ENCODE measurements at places on chromosomes 12 and 14.

GRCh38 chr12:10021342-10021741 is 9.1 kb upstream of the CLEC9A start:
- no peak for DNase-seq

- DNase-seq: peak; percentile 36
Measured at GRCh38 chr12:3342051-3342450, 149.0 kb upstream of the PRMT8 start.

- peak; percentile 11 for DNase-seq
Measured at GRCh38 chr14:84085493-84085892, 1444.5 kb upstream of the FLRT2 start.

- DNase-seq: no peak
Measured at GRCh38 chr14:71591231-71591630, 341.0 kb upstream of the RGS6 start.

GRCh38 chr14:20675669-20676068 is 8.7 kb upstream of the RNASE4 start:
- no peak for DNase-seq

- DNase-seq: peak; percentile 41
Measured at GRCh38 chr12:88063375-88063774, 34.2 kb upstream of the C12orf50 start.

GRCh38 chr14:24172261-24172860 is 481 bp downstream of the REC8 start:
- DNase-seq: peak; percentile 17

DNA sequence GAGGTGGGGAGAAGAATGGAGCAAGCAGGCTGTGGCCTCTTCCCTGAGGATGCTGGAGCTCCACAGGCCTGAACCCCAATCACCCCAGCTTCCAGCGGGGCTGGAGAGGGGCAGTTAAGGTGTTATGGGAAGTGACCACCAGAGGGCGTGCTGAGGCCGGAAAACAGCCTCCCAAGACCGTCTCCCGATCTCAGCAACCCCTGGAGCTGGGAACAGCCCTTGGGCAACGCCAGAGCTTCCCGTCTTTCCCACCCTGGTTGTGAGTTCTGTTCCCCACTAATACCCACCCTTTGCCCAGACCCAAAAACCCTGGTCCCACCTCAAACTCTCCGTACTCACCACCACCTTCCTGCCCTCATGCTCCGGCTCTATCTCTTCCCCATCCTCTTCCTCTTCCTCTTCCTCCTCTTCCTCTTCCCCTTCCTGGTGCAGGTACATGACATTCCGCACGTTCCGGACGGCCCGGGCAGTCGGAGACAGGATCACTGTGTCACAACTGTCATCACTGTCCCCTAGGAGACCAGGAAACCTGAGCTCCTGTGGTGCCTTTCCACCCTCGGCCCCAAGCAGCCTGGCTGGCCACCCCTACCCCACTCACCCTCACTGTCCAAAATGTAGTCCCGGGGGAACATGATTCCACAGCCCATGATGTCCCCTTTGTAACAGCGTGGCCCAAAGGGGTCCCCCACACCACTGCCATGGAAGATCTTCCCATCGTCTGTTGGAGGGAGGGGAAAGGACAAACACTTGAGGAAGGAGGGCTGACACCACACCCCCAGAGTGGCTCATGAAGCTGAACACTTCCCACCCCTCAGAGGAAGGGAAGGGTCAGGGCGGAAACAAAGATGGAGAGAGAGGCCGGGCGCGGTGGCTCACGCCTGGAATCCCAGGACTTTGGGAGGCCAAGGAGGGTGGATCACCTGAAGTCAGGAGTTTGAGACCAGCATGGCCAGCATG is 12.9 kb downstream of the SPRYD3 start:
- DNase-seq: peak; percentile 70

- DNase-seq: no peak
Measured at GRCh38 chr12:113461666-113462065, 10.0 kb downstream of the LHX5 start.

GRCh38 chr12:10130042-10130441 is at the start of gene CLEC7A:
CLEC7A (minus strand) TSS chr12:10130199; CDS start chr12:10130082, 117 bp downstream.
- no peak for DNase-seq

DNA sequence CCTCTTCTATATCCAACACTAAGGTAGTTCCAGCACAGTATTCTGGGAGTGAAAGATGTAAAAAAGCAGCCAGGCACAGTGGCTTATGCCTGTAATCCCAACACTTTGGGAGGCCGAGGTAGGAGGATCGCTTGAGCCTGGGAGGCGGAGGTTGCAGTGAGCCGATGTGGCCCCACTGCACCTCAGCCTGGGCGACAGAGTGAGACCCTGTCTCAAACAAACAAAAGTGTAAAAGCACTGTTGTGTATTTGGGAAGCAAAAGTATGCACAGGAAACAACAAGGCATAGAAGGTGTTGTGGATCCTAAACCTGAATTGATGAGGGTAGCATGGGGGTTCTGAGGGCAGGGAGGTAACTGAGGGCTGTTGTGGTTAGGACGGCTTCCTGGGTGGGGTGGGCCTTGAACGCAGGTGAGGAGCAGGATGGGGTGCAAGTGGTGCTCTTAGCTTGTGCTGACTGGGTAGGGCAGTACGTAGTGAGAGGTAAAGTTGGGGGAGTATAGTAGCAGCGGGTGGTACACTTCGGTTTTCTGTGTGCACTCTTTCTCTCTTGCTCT is 64.2 kb downstream of the RASSF3 start:
- DNase-seq: no peak

DNA sequence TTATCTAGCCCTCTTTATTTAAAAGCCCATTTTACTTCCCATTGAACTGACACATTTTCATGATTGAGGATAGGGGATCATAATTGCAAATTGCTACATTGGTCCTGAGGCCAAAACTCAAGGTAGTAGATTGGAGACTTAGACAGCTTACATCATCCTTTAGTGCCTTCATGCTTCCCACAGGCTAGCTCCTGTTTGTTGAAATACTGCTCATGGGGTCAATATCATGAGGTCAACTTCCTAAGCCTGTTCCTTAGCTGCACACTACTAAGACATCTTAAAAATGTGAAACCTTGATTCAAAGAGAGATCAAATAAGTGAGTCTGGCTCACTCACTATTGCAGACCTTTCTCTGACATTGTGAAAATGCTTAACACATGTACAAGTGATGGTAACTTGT is 113.0 kb downstream of the TBC1D30 start:
- no peak for DNase-seq

GRCh38 chr12:96368233-96368632 is 32.0 kb downstream of the CDK17 start:
- no peak for DNase-seq

- no peak for DNase-seq
Measured at GRCh38 chr12:111160350-111161241, 208.3 kb downstream of the PHETA1 start.

GRCh38 chr12:24909667-24910066 is 39.2 kb downstream of the BCAT1 start:
- peak; percentile 94 for DNase-seq

DNA sequence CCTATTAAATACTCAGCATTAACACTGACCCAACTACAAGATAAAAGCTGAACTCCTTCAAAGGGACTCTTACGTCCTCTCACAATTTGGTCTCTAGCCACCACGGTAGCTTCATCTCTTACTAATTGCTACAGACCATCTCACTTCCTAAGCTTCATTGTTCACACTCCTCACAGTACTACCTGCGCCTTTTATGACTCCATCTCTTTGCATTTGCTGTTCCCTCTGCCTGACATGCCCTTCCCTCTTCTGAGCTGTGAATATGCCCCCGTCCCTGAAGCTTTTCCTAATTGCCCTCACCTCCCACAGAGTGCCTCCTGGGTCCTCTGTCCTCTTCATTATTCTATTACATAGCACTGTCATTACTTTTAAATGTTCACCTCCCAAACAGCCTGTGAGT is 2.5 kb downstream of the EEA1 start:
- no peak for DNase-seq

GRCh38 chr12:33129500-33129899 is 232.9 kb upstream of the PKP2 start:
- no peak for DNase-seq

DNA sequence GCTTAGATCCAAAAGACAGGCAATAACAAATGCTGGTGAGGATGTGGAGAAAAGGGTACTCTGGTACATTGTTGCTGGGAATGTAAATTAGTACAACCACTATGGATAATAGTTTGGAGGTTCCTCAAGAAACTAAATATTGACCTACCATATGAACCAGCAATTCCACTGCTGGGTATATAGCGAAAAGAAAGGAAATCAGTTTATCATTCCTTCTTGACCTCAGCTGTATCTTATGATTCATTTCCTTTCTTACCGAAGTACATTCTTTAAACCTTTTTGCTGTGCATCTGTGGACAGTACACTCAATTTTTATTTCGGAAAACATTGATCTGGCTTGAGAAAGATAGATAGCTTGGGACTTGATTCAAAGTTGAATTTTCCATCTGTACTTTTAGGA is 183.2 kb upstream of the LRFN5 start:
- peak; percentile 7 for DNase-seq

DNA sequence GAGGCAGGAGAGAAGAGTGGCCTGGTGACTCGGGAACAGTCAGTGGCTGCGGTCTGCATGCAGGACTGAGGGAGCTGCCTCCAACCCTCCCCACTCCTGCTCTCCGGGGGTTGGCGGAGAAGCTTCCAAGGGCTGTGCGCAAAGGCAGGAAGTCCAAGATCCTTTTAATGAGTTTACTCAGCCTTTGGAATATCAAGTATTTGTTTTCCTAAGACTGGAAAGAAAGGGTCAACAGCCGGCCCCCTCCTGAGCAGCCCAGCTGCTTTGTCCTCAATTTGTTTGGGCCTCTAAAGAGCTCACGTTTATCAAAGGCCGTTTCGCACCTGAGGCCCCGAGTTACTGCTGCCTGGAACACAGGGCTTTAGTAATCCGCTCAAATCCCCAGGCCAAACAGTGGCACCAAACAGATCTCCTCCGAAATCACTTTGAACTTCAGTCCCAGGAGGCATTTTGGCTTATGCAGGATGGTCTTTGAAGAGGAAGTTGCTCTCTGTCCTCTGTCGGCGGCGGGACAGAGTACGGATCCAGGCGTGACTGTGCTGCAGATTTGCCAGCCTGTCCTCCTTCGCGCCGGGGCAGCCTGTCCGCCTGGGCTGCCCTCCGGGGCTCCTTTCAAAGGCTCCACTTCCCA is 117.2 kb upstream of the FZD10 start:
- DNase-seq: no peak

GRCh38 chr14:28762955-28763326 is 3.6 kb upstream of the FOXG1 start:
- no peak for DNase-seq

GRCh38 chr14:51138404-51139103 is 43.6 kb upstream of the TRIM9 start:
- no peak for DNase-seq

- no peak for DNase-seq
Measured at GRCh38 chr12:94807951-94808350, 157.6 kb upstream of the TMCC3 start.

GRCh38 chr14:74134484-74134883 is 49.7 kb downstream of the LIN52 start:
- no peak for DNase-seq

- DNase-seq: peak; percentile 36
Measured at GRCh38 chr12:96034621-96035282, 635 bp downstream of the LTA4H start.

DNA sequence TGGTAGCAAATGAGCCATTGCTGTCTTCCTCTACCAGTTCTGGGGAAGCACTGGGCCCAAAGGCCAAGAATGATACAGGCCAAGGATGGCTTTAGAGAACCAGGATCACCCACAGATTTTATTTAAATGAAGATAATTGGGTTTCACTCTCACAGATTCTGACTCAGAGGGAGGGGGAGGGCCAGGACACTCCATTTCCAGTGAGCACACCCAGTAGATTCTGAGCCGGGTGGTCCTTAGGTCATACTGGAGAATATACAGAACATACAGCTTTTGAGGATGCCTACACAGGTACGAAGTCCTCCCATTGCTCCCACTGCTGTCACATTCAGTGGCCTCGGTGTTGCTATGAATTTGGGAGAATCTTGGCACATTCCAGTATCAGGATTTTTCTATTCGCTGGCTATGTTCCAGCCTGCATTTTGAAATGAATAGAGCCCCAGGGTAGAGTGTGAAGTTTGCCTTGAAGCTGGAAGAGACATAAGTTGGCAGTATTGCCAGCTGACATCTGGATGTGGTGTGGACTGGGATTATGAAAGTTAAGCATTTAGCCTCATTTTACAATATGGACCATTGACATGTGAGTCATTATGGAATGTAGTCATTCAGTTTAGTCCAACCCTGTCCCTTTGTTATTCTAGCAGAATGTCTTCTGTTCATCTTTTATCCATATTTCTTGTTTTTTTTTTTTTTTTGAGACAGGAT is 45.8 kb upstream of the POC1B start:
- peak; percentile 28 for DNase-seq

DNA sequence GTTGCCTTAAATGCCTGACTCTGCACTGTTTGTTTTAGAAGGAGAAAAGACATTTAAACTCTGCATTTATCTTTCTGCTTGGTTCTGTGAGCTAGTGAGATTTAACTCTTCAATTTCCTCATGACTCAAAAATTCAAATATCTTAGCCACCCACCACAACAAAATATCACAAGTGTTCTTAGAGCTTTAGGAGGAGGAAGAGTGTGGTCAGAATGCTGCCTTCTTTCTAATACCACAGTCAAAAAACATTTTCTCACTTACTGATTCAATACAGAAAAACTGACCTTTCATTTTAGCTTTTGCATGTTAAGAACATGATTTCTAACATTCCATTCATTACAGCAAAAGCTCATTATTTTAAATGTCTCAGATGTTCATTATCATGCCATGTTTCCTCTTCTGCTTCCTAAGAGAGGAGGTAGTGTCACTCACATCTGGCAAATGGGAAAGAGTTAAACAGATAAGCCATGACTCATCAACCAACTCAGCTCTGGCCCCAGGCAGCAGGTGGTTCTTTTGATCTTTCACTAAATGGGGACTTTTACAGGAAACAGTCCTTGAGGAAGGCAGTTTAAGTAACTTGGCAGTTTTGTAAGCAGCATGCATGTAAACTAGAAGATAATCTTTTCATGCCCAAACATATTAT is 56.4 kb upstream of the RNU6-8 start:
- peak; percentile 80 for DNase-seq

GRCh38 chr12:62468397-62468796 is 1.8 kb downstream of the MON2 start:
- no peak for DNase-seq

DNA sequence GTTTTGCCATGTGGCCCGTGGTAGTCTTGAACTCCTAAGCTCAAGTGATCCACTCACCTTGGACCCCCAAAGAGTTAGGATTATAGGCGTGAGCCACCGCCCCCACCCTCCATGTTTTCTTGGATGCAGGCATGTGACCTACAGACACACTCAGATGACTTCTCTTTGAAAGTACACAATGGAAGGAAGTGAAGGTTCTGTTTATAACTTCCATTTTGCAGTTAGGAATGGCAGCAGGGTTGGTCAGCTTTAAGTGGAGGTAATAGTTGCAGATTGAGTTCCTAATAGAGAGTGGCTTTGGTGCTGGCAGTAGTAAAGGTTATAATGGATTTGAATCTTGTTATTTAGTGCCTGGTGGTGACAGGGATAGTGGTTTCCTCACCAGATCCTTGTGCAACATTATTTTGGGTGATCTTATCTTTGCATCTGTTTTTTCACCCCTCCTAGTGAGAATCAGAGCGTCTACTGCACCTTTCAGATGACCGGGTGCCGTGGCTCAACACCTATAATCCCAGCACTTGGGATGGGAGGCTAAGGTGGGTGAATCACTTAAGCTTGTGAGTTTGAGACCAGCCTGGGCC is 15.3 kb downstream of the LARP4 start:
- DNase-seq: peak; percentile 31

GRCh38 chr12:43835264-43835655 is 621 bp upstream of the TMEM117 start:
- no peak for DNase-seq

GRCh38 chr12:56935157-56935556 is 949 bp upstream of the SDR9C7 start:
- no peak for DNase-seq

GRCh38 chr14:96202441-96203094 is 2.1 kb upstream of the BDKRB2 start:
- DNase-seq: peak; percentile 20

All from iris pigment epithelial cell (primary cell).